Glutamatergic neuron (in vitro differentiated cells): ENCODE measurements at places on chromosomes 7 and 10. TPM values are rescaled to one million over a fixed set of nuclear protein-coding genes. Genes with fewer than 3 reads are reported as not detected.

GRCh38 chr7:80288175-80289122 lies 153.8 kb downstream of the GNAI1 start:
- no peak for DNase-seq

DNA sequence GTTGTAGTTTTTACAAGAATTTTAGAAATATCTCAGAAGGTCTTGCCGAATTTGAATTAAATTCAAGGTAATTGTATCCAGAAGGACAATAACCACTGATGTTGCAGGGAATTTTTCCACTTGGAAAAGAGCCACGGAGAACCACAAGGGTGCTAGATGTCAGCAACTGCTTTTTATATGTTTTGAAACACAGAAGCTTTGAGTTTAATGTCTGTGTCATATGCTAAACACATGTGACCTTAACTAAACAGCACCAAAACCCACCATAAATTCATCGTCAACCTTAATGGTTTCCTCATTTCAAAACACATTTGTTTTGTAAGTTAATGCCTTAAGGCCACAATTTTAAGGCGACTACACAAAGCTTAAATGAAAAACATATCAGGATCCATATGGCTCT lies 106.9 kb downstream of the COL28A1 start:
- no peak for DNase-seq

DNA sequence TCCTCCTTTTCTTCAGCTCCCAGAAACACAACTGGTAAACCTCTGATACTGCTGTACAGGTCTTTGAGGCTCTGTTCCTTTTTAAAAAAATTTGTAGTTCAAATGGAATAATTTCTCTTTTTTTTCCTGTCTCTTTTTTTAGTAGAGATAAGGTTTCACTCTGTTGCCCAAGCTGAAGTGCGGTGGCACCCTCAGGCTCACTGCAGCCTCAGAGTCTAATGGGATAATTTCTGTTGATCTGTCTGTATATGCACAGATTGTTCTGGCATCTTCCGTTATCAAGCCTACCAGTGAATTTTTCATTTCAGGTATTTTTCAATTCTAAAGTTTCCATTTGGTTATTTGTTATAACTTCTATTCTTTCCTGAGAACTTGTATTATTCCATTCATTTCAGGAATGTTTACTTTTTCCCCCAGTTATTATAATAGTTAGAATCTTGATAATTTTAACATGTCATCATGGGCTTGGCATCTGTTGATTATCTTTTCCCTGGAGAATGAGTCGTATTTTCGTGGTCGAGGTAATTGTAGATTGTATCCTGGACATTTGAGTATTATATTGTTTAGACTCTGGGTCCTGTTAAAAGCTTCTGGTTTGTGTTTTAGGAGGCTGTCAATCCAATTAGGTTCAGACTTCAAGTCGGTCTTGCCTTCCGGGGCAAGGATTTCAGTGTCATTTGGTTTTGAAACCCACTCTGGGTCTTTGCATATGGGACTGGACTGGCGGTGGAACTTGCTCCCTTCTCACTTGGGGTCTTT lies 24.5 kb downstream of the CRCP start:
- no peak for DNase-seq

DNA sequence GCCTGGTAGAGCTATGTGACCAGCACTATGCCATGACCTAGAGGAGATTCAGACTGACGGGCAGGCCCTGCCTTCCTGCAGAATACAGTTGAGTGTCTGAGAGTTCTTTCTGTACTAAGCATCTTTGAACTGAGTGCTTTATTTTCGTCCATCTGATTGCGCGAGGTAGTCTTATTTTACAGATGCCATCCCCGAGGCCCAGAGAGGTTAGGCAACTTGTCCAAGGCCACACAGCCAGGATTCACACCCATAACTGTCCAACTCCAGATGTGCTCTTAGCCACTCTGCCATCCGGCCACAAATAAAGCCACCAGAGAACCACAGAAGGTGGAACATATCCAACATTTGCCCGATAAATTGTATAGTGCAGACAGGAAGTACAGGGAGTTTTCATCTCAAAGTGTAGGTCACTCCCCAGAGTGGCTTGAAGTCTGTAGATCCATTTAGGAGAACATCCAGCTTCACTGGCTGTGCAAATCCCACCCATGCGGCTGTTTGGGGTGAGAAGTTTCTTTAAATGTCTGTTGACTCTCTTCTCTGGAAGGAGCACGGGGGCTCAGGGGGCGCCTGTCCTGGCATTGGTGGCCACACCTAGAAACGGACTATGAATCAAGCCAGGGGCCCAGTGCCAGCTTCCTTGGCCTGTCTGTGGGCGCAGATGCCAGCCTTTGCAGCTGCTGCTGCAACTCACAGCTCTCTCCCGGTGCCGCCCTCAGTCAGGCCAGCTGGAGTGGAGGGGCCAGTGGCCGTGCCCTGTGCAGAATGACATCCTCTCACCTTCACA lies 11.1 kb downstream of the CHST3 start:
- DNase-seq, result no peak

The LAMB1 gene
- total RNA-seq, result 326 TPM

The CNNM1 gene
- 0.10 TPM for total RNA-seq

- DNase-seq, result no peak
Measured at GRCh38 chr10:55233505-55233904, 432.5 kb upstream of the PCDH15 start.

GRCh38 chr10:133346413-133346812 lies 760 bp upstream of the PRAP1 start:
- DNase-seq, result no peak

The SYNPO2L gene
- total RNA-seq, result 0.42 TPM

GRCh38 chr7:81298951-81299666 lies 380.3 kb upstream of the SEMA3C start:
- DNase-seq, result no peak

The PDGFA gene
- total RNA-seq, result 7.6 TPM

The HECW1 gene
- 68.7 TPM for total RNA-seq

GRCh38 chr10:1199345-1199673 lies 143.1 kb downstream of the WDR37 start:
- no peak for DNase-seq

DNA sequence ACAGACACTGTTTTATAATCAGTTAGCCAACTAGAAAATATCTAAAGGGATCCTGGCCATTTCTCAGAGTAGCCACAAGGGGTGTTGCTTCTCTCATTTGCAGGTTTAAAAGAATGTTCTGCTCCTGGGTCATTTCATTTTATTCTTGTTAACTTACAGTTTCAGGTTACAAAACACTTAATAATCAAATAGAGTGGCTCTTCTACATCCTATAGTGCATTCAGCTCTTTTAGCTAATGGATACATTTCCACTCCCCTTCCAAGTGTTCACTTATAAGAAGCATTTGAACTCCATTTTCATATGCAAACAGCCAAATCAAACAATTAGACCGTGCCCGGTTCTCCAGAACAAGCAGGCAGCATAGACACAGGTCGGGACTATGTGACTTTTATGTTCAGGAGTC lies 117.5 kb downstream of the TRIL start:
- DNase-seq, result no peak

The SLC26A5 gene
- not detected for total RNA-seq

DNA sequence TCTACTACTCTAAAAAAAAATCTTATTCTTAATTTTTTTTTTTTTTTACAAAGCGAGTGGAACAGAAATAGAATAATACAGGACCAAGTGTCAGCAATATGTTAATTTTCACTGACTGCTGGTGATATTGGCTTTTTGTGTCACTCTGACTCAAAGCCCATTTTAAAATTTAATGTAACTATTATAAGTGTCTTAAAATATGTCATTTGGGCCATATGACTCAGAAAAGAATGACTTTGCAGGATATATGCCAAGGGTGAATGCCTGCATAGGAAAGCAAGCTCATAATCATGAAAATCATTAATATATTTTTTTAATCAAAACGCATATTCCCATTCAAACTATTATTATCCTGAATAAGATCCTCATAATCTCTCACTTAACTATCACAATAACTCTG lies 149.2 kb downstream of the GNAT3 start:
- DNase-seq, result no peak

DNA sequence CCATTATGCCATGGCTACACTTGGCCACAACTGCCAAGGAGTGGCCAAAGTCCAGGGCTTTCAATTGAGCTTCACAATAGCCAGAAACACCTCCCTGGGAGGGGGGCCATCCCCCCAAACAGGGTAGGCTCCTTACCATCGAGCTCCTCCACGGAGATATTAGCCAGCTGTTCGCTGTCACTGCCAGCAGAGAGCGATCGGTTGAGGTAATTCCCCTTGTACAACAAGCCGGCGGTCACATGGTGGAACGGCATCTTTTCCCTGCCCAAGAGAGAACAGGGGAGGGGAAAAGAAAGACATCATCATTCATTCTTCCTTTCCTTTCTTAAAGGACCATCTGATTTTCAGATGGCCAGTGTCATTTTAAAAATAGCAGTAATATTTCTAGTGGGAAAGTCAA lies 133.6 kb downstream of the CALN1 start:
- DNase-seq, result no peak

DNA sequence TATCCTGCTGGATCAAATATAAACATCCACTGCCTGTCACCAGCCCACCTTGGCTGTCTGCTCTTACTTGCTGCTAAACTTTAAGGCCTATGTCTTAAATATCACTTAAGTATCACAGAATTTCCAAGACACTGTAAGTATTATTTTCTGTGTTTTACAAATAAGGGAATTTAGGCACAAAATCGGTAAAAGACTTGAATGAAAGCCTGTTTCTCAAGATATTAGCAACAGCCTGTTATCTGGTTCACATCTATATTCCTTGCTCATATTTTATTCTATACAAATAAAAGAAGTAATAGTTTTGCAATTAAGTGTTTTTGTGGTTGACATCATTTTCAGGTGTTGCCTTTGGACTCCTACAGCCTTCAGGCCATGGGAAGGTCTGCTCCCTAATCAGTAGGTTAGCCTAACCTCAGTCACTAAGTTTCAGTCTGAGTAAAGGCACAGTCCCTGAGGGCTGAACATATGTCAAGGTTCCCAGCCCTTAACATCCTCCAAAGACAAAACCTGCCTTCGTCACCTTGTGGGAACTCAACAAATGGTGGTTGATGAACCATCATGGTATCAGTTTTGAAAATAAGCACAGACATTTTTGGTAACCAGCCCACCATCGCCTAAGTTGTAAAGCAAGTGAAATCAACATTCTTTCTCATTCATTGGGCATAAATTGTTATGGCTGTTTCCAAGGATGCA lies 127.1 kb downstream of the CREB5 start:
- DNase-seq, result no peak

The AGK gene
- 26.1 TPM for total RNA-seq

DNA sequence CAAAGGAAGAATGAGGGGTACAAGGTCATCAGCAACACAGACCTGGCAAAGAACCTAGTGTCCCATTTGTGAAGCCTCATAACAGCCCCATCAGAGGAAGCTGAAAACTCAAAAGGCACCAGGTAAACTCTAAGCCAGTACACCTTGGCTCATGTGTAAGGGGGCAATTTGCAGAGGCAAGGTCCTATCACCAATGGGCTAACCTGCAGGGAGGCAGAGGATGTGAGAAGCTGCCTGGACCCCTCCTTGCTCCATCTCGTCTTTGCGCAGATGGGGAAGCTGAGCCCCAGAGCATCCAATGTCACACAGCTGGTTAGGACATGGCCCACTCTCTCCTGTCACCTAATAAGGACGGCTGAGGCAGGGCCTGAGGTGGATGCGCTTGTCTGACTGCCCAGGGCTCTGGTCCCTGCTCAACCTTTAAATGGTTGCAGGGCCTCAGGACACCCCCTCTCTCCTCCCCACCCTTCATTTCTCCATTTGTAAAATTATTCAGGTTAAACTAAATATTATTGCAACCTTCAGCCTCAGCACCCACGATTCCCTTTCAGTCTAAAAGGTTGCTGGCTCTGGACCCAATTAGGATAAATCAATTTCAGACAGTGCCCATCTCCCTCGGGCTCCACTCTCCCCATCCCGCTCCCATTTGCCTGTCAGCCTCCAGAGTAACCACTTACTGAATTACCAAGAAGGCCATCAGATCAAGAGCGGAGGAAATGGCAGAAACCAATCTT lies 135.3 kb downstream of the OAT start:
- DNase-seq, result peak; percentile 46

DNA sequence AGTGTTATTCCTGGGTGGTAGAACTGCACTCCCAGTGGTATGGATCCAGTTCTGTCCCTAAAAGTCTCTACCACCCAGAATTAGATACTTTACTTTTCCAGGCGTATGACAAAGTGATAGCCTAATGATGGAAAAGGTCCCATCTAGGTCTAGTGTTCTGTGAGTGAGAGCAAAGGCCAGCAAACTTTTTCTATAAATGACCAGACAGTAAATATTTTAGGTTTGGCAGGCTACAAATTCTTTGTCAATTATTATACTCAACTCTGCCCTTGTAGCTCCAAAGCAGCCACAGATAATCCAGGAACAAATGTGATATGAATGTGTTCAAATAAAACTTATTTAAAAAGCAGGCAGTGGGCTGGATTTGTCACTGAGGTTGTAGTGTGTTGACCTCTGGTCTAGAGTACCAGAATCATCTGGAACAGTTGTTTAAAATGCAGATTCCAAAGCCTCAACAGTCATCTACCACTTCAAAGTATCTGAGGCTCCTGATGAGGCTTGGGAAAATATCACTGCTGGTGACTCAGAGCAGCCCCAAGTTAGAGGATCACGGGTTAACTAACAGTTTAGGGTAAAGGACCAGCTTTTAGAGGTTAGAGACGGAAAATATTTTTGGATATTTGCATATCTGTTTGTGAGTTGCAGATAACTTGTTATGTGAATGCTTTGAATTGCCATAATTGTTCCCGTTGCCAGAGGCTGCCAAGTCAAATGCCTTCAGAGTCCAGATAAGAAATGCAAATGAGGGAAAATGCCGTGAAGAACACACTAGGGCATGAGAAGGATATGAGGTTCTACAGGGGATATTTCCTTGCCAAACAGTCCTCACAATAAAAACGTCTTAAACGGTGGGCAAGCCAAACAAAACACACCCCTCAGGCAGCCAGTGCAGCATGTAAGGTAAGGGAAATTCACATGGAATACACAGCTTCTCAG lies 19.4 kb downstream of the NRAP start:
- DNase-seq, result no peak

DNA sequence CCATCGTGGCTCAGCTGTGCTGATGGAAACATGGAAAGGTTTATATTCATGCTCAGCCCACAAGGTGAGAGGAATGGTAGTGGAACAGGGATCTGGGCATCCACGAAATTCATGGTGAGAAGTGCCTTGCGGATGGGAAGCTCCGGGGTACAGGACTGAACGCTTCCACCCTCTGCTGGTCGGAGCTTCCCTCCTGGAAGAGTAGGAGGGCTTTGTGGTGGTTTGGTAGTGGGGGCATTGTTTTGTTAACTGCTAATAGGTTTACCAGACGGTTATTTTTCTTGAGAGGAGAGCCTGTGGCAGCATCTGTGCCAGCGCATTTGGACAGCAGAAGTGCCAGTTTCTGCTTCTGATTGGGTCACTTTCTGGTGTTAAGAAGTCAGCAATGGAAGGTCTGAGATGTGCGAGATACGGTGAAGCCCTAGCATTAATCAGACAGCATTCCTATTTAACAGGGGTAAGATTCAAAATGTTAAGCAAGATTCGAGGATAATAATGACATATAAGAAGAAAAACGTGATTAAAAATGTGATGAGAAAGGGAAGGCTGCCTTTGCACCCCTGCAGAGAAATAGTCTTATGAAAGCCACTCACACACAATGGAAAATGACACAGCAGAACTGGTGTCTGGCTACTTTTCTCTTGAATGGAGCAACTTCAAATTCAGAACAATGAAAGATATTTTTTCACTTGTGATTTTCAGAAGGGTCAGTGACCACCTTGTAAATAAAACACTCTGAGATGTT lies 17.7 kb downstream of the ABCA13 start:
- no peak for DNase-seq

GRCh38 chr10:47269294-47269693 lies 30.7 kb upstream of the GDF10 start:
- no peak for DNase-seq
